T-helper 9 cell (primary cell): ENCODE measurements at places on chromosomes 2 and 18.

- DNase-seq = no peak
Measured at GRCh38 chr2:104050656-104051242, 803.2 kb upstream of the POU3F3 start.

GRCh38 chr18:13235421-13235831, 16.9 kb downstream of the LDLRAD4 start:
- no peak for DNase-seq

DNA sequence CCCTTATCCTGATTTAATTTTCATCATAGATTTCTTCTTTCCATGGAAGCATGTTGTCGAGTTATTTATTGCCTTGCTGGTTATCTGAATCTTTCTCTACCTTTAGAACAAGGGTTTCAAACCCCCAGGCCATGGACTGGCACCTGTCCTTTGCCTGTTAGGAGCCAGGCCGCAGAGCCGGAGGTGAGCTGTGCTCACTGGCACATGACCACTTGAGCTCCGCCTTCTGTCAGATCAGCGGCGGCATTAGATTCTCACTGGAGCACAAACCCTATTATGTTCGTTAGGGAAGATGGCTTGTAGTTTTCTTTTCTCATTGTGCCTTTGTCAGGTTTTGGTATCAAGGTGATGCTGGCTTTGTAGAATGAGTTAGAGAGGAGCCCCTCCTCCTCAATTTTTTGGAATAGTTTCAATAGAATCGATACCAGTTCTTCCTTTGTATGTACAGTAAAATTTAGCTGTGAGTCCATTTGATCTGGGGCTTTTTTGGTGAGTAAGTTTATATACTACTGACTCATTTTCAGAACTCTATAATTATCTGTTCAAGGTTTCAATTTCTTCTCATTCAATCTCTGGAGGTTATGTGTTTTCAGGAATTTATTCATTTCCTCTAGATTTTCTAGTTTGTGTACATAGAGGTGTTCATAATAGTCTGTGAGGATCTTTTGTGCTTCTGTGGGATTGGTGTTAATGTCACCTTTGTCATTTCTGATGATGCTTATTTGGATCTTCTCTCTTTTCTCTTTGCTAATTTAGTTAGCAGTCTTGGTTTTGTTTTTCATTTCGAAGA, 668.0 kb upstream of the FAM98A start:
- no peak for DNase-seq

GRCh38 chr2:128442053-128442751, 123.5 kb upstream of the HS6ST1 start:
- DNase-seq = no peak

GRCh38 chr2:62968168-62968567, 82.5 kb upstream of the OTX1 start:
- no peak for DNase-seq

GRCh38 chr2:239169311-239170048, 231.3 kb downstream of the HDAC4 start:
- DNase-seq = no peak

DNA sequence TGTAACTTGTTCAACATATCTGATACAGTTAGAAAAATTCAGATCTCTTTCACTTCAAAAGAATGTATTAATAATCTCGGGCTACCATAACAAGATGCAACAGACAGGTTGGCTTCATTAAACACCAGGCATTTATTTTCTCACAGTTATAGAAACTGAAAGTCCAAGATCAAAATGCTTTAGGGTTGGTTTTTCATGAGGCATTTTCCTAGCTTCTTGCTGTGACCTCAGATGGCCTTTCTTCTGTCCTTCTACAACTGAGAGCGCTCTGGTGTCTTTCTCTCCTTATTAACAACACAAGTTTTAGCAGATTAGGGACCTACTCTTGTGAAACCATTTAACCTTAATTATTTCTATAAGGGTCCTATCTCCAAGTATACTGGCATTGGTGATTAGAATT, 452.5 kb downstream of the ZNF804A start:
- no peak for DNase-seq

DNA sequence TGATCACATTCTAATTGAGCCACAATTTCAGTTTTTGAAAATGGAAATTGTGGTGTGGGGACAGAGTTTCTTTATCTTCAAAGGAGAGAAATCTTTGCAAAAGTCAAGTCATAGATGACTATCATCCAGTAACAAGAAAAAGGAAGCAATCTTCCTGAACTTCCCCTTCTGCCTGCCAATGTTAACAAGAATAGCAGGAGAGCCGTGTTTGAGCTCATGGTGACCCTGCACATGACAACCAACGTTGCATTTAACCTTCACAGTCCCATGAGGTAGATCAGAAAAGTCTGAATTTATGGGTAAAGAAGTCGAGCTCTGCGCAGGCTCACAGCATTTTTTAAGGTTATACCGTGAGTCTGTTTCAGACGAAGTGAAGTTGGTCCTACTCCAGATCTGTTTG, 454.9 kb downstream of the LPIN1 start:
- DNase-seq = no peak

GRCh38 chr18:69128566-69128965, 272.1 kb upstream of the DOK6 start:
- DNase-seq = no peak

DNA sequence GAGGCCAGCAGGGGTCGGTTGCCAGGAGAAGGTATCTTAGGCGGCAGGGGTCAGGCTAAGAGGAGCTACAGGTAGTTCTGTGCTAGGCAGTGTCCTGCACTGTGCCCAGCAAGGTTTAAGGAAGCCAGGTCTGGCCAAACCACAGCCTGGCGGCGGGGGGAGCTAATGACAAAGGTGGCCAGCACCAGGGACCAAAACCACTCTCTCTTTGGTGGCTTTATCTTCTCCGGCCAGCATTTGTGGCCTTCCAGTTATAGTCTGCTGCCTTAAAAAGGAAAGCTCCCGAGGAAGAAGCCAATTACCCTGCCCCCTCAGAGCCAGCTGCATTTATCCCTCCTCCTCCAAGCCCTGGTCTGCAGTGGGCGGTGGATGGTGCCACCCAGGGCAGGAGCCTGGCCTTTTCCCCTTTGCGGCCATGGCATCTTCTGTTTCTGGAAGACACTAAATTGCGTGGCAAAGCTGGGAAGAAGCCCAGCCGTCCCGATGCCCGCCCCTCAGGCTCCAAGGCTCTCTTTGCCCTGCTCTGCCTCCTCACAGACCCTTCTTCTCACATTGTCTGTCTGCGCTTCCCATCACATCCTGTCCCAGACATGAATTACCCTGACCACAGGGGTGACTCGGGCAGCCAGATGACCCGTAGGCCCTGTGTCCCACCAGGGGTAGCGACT, 94.6 kb downstream of the EN1 start:
- DNase-seq = no peak
